NCI-H1436 (cell line): ENCODE measurements at places on chromosomes 5 and 9.

GRCh38 chr5:91641730-91642350 is 258.7 kb upstream of the ARRDC3 start:
- DNase-seq, result peak; percentile 40

DNA sequence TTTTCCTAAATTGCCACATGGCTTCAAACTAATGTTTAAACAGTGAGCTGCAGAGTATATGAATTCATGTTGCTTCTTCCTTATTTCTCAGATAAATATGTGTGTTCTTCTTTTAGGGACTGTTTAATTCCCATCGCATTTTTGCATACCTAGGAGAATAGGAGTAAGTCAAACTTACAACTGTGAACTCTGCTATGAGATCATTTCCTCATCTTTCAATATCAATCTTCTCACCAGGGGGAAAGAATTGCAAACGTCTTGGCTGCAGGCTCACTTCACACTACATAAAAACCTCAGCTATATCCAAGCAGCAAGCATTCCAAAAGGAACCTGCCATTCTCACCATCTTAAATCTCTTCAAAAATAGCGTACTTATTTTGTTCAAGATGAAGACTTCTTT is 271.0 kb downstream of the DNAH5 start:
- DNase-seq, result no peak

DNA sequence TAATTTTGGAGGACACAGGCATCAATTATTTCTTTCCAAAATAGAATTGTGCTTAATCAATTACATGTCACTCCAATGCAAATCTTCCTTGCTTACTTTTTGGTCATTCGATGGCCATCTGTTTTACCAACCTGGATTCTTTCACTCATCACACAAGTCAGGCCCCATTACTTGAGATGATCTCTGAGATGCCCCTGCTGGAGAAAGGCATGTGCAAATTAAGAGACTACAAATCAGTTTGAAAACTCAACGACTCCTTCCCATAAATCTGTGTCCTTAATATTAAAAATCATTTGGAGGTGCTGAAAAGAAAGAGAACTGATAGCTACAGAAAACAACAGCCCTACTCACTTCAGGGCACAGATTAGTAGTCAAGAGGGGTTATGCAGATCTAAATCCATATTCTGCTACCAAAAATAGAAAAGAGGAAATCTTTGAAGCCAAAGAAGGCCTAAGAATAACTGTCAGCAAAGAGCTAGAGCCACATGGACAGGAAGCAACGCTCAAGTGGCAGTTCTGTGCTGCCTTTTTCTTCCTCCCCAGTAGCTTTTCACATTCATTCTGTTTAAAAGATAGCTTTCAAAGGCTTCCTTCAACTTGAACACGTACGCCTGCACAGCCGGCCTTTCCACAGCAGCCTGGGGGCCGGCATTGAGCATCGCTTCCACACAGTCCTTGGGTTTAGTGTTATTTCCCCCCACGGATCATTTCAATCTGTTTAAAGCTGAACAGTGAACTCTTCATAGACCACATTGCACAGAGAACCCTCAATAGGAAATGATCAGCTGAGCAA is 79.3 kb upstream of the MAP3K1 start:
- no peak for DNase-seq

DNA sequence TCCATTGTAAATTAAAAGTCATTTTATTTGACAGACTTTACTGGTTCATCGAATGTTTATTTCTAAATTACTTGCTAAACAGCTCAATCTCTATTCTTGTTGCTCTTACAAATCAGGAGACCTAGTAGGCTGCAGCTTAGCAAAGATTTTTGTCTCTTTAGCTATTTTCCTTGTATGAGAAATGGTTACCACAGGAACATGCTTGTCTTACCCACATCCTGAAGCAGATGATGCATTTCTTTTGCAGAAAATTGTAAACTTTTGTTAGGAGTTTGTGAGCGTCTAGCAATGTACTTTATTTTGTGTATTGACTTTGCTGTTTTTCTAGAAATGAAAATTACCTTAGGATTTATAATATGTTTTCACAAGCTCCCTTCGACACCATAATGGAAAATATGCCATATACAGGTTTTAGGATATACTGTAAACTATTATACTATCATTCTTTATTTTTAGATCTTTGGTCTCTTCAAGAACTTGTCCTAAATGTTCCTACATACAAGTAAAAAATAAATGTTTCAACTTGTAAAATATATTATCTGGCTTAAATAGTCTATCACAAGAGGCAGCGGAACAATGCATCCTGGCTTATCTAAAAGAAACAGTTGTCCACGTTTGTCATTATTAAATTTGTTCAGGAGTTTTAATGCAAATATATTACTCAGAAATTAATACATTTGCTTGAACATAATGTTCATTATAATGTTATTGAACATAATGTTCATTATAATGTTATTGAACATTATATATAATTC is 54.1 kb downstream of the SPEF2 start:
- DNase-seq, result no peak

DNA sequence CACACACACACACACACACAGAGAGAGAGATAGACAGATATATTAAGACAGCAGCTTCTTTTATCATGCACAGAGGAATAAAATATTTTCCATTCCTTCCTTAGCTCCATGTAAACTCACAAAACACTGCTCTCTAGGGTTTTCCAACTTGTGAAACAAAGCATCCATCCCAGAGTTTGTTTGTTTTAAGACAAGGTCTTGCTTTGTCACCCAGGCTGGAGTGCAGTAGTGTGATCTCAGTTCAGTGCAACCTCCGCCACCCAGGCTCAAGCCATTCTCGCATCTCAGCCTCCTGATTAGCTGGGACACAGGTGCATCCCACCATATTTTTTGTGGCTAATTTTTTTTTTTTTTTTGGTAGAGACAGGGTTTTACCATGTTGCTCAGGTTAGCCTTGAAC is 298.7 kb downstream of the FBXL17 start:
- no peak for DNase-seq

DNA sequence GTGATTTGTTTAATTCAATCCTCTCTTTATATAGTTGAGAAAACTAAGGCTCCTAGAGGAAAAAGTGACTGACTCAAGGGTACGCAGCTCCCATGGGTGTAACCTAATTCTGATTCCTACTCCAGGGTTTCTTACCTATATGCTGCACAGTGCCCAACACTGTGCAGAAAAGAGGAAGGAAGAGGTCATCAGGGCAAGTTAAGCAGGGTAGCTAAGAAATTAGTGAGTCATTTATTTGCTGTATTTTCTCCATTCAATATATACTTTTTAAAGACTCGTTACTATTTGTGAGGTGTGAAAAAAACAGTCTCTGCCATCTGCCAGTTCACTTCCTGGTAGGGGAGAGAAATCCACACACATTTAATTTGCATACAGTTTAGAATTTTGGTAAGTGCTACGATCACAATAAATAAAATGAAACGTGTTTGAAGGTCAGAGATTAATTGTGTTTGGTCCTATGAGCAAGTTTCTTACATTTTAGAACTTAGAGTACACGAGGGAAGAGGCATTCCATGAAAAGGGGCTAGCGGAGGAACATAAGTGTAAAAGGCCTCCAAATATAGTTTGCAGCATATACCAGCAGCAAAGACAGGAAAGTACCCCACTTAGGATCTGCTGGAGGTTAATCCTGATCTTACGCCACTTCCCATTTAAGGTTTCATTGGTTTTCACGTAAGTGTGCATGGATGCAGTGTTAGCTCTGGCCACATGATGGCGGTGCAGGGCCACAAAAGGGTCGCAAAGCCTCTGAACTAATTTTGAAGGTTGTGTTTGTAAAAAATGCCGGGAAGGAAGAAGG is 59.9 kb upstream of the TLR4 start:
- DNase-seq, result peak; percentile 62

- DNase-seq, result no peak
Measured at GRCh38 chr9:92729735-92730155, 34.9 kb downstream of the BICD2 start.

- no peak for DNase-seq
Measured at GRCh38 chr9:133529457-133529856, 4.7 kb upstream of the MYMK start.

- DNase-seq, result no peak
Measured at GRCh38 chr5:6462671-6463070, 14.0 kb downstream of the UBE2QL1 start.

DNA sequence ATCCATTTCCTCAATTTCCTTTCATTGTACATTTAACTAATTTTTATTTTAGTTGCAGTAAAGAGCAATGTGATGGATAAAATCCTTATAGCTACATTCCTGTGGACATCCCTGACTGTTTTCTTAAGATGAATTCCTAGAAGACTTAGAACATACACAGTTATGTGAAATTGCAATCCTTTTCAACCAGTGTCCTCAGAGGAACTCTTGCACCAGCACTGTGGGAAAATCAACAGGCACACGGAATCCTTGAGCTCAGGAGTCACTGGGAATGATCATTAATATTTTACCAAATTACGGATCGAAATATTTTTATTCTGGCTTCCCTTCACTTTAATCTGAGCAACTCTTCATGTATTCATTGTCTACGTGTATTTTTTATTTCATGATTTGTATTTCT is 901.9 kb upstream of the WWC1 start:
- no peak for DNase-seq

GRCh38 chr5:87081511-87082372 is 185.9 kb upstream of the RASA1 start:
- no peak for DNase-seq

DNA sequence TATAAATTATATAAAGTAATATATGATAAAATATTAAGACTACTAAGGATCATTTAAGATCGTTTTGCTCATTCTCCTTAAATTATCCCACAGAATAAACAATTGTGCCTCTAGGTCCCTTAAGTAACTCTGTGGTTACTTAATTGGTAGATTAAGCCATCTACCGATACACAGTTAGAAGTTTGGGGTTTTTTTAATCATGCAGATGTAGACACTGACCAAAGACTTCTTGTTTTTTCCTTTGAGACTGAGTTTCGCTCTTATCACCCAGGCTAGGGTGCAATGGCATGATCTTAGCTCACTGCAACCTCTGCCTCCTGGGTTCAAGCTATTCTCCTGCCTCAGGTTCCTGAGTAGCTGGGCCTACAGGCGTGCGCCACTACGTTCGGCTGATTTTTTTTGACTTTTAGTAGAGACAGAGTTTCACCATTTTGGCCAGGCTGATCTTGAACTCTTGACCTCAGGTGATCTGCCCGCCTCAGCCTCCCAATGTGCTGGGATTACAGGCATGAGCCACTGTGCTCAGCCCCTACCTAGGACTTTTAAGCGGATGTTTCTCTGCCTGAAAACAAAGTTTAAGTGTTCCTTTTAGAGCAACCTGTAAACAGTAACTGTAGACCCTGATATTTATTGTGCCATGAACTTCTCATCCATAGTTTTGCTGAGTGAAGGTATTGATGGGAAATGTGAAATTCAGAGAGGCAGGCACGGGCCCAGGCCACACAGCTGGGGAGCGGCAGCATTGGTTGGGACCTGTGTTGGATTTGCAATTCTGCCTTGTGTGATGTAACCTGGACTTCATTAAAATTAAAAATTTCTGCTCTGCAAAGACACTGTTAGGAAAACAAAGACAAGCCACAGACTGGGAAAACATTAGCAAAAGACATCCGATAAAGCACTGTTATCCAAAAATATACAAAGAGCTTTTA is 11.6 kb downstream of the CEL start:
- no peak for DNase-seq

DNA sequence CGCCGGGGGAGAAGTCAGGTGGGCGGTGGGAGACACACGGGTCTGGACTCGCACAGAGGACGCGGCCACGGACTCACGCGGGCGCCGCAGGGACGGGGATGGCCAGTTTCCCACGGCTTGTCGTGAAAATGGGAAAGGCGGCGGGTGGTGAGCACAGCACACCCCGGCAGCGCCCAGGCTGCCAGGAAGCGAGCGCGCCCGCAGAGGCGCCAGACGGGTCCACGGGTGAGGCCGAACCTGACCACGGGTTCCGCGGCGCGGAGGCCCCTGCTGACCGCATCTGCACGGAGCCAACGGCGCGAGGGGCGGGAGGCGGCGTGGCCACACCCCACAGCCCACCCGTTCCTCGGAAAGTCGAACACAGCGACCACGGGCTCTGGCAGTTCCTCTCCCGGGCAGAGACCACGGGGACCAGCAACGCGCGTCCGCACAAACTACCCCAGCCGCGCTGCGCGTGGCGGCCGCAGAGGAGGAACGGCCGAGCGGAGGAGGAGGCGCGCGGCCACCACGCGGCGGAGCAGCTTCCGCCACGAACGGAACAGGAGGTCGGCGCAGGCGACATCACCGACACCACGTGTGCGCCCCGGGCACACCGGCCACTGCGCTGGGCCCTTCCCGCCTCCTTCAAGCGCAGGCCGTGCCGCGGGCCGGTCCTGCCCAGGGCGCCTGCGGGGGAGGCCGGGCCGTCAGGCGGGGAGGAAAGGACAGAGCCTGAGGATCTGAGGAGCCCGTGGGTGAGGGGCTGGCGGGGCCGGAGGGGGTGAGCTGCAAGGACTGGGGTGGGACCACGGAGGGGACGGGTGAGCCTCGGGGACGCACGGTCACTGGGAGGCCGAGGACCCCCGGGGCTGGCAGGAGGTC is 5.6 kb downstream of the EXD3 start:
- no peak for DNase-seq

GRCh38 chr9:38181866-38182265 is 112.8 kb upstream of the SHB start:
- DNase-seq, result no peak

DNA sequence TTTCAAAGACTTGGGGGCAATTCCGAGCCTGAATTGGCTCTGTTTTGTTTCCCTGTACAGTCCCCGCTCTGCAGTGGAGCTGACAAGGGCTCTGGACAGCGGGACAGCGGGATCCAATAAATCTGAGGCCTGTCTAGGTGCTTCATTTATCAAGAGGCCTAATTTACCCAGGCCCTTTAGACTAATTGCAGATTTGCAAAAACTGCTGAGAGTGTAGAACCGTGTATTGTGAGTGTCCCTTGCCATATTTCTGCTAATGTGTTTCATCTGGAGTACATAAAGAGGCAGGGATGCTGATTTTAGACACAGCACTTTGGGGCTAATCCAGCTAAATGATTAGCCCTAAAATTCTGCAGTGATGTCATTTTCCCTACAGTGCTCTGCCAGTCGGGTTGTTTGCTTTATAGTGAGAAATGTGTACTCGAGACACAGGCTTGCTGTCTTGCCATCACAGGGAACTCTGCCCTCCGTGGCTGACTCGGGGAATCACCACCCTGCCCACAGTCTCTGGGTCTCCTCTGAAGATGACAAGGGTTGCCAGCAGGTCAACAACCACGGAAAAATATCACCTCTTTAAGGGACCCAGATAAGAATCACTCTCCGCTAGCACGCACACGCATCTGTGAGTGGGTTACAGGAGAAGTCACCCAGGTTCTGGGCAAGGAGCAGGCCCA is 592.0 kb downstream of the BNC2 start:
- DNase-seq, result no peak

GRCh38 chr9:109031241-109031640 is 17.9 kb upstream of the CTNNAL1 start:
- no peak for DNase-seq

- DNase-seq, result no peak
Measured at GRCh38 chr9:122320413-122320881, 50.4 kb upstream of the PTGS1 start.
